ENCODE measurements at places on chromosomes 7 and 10.

DNA sequence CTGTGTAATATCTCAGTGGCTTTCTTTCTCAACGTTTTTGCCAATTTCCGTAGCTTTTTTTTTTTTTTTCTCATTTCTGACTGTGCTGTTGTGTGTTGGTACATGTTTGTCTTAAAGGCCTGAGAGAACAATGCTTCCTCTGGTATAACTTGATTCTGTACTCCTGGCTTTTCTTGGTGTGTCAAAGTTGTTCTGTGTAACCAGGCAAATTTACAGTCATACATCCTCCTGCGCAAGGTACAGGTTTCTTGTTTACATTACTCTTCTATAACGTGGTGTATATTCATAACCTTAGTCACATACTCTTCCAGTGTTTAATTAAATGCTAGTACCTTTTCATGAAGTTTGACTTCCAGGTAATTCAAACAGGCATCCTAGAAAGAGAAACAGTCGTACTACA is 8.3 kb upstream of the ARHGAP12 start:
- DNase-seq = no peak

DNA sequence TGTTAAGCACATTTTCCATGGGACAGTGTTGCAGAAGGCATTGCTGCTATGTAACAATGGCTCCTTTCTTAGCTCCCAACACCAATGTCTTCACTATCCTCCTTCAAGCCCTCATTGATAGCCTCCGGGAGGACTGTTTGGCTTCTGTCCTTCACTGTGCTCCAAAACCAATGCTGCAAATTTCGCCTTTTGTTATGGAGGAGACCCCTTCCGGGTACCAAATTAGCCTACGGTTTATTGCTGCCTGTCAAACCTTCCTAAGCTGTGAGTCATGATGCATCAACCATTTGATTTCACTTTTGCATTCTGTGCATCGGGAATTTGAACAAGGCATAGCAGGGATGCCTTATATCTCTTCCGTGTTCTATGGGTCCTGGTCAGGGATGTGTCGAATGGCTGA is 432.9 kb downstream of the GATA3 start:
- DNase-seq = no peak

DNA sequence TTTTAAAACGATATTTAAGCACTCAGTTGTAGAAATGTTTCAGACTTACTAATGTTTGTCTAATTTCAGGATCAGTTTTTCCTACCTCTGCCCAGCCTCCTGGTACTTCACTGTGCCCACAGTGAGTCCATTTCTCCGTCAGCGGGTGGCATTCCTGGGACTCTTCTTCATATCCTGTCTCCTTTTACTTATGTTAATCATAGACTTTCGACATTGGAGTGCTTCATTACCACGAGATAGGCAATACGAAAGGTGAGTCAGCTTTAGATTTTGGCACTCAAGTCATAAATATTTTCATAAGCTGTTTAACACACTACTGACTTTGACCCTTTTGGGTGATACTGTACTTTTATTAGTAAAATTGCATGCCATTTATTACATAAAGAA is 2.1 kb downstream of the ENTPD7 start:
- DNase-seq = no peak

- no peak for DNase-seq
Measured at GRCh38 chr7:28018446-28018845, 162.1 kb downstream of the JAZF1 start.

GRCh38 chr10:107718864-107719263 is 554.4 kb upstream of the SORCS1 start:
- no peak for DNase-seq

- DNase-seq = no peak
Measured at GRCh38 chr10:67934336-67934735, 49.9 kb downstream of the SIRT1 start.

DNA sequence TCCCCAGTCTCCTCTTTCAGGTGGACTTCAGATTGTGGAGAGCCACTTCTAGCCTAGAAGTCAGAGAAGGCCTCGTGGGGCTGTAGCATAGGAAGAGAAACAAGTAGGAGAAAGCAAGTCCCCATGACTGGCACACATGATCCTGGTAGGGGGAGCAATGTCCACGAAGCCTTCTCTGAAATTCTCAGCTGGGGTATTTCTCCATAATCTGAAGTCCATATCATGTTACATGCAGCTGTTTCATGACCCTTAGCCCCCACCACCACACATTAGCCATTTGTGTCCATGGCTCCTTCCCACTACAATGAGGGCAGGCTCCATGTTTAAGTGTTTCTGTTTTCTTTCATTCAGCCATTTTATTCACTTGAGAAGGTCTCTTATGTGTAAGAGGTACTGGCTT is 43.2 kb downstream of the LAMB4 start:
- no peak for DNase-seq

DNA sequence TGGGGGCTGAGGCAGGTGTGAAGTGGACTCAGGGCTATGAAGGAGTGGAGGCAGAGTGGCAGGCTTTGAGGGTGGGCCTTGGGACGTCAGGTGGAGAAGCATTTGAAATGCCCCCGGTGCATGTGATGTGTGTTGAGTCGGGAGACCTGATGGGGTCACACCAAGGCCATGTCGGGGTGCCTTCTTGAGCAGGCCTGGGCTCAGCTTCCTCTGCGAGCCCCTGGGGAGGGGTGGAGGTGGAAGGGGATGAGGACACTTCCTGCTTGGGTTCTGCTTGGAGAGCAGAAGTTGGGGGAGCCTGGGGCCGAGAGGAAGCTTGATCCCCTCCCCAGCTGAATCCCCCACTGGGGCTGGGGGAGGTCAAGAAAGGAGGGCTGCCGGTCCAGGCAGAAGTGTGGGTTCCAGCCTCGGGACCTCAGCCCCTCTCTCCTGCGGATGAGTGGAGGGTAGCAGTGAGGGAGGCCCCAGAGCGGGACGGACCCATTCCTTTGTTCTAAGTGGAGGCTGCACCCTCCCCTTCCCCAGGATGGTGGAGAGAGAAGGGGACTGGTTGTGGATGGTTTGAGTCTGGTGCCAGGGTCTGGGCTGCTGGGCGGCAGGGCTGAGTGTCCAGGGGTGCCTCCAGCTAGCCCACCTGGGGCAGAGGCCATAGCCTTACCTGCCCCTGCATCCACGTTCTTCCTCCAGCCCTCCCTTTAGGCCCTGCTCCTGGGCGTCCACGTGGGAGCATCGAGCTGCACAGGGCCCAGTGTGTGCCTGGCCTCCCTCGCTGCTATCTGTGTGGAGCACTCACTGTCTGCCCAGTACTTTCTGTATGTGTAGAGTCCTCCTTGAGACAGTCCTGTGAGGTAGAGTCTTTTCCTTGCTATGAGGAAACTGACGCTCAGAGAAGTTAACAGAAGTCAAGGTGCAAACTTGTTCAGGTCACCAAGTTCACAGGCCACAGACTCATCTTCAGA is 36.7 kb downstream of the PRF1 start:
- DNase-seq = no peak

GRCh38 chr7:76397409-76398183 is 11.9 kb downstream of the SSC4D start:
- DNase-seq = no peak

DNA sequence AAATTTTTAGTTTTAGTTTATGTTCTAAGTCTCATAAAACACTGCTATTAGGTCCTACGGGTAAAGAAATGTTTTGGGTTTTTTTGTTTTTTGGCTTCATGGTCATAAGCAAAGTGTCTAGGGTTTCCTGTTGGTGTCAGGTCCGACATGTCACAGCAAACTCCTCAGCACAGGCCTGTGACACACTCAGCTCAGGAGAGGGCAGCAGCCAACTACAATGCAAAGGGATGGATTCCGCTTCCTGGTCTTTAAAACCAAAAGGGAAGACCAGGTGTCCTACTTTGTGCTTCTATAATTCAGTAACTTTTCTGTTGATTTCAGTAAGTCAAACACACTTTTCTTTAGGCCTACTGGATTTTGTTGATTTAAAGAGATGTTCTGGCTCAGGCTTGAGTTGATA is 83.8 kb upstream of the MACROH2A2 start:
- DNase-seq = no peak

DNA sequence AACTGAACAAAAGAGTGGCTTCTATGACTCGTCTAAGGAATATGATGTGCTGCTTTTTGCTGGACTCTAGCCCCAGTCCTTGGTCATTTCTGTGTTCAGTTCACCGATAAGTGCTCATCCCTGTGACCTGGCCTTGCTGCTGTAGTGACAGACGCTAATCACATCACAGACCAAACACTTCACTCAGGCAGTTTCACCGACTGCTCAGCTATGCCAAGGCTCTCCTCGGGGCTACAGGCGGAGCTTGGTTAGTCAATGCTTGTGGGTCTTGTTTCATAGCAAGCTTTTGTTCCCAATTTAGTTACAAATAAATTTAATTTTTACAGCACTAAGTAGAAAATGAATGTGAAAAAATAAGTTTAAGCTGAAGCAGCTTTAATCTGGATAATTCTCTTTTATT is 190.8 kb upstream of the PRKCQ start:
- DNase-seq = no peak

DNA sequence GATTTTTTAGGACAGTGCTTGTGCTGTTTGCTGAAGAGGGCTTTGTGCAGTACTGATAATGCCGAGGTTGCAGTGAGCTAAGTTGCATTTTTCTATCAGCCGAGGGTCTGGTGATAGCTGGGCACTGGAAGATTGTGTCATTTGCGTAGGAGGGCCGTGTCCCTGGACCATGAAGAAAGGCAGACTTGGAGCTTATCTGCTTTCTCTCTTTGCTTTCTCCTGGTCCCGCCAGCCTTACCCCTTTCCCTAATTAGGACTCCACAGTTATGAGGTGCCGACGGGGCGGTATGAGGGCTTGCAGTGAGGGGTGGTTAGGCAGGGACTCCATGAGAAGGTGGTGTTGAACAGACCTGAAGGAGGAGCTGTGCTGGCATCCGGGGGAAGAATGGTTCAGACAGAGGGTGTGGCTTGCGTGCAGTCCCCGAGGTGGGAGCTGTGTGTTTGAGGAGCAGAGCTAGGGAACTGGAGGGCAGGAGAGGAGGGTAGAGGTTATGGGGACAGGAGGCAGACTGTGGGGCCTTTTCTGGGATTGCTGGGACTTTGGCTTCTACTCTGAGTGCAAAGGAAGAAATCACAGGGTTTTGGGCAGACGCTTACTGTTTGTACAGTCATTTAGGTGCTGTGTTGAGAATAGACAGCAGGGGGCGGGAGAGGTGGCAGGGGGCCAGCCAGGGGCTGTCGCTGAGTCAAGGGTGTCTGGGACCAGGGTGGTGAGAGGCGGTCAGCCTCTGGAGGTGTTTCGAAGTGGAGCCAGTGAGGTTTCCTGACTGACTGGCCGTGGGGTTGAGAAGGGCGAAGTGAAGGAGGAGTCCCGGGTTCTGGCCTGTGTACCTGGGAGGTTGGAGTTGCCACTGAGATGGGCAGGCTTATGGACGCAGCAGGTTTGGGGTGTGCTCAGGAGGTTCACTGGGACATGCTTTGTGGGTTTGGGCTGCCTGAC is 43.4 kb downstream of the PRF1 start:
- no peak for DNase-seq

DNA sequence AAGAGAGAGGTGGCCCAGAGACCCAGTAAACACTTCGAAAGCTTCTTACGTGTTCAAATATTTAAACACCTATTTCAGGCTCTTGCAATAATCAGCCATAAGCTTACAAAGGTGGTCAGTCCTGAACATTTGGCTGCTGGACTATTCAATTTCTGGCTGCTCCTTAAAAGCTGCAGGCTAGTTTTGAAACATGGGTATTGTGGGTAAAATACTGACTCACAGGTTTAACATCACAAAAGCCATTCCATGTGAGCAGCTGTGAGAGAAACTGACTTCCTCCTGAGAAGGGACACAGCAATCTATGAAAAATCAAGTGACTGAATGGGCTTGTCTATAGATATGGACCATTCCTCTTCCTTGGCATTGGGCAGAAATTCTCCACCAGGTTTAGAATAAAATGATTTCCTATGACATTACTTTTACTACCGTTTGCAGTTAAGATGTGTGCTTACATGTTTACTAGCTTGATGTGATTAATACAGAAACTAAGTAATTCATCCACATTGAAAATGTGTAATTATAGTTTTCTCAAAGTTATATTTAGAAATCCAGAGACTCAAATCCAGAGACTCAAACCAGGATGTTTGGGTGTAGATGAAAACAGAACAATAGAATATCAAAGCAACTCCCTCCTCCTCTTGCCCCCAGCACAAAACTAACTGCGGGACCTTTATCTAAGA is 252.3 kb downstream of the GATA3 start:
- no peak for DNase-seq

DNA sequence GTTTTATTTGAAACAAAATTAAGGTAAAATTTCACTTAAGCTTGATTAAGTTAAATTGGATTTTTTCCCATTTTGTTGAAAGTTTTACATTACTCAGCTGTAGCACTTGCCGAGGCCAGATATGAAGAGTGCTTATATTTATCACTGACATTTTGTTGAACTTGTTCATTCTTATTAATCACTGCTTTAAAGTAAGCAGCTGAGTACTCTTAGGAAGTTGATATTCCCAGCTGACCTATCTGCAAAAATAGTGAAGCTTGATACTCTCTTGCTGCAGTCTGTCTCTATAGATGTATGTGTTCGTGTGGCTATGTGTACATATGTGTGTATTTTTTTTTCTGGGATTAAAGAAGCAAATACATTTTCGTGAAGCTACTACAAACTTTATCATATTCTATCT is 150.0 kb downstream of the SKAP2 start:
- DNase-seq = no peak

- DNase-seq = no peak
Measured at GRCh38 chr7:2288503-2288902, 25.7 kb downstream of the SNX8 start.

- no peak for DNase-seq
Measured at GRCh38 chr10:69938541-69938991, 114.1 kb upstream of the MACROH2A2 start.

DNA sequence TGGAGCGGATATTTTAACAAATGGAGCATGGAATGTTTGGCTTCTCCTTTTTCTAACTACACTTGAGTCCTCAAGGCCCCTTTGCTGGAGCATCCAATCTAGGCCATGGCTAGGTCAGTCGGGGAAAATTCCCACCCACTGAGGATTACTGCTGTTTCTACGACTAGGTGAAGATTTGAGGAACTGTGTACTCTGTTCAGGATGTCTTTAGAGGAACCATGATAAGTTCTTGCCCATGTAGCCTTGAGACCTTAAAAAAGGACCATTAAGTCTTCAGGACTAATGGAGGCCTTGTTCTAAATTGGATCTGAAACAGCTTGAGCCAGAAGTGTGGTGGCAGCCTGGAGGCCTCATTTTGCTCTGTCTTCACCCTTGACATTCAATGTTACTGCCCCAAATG is 6.2 kb downstream of the AGK start:
- no peak for DNase-seq

Measured in iPS DF 19.7 (cell line).